Small intestine (tissue), 16 donors: ENCODE measurements at places on chromosomes 2 and 18.

GRCh38 chr2:28658369-28658768 lies 93.3 kb upstream of the PPP1CB start:
- no peaks in the 10 kb centered on the region for H3K27me3 ChIP-seq
- peaks cover 11% of the 10 kb centered on the region for H3K4me1 ChIP-seq
- DNase-seq, result no peak
- no peaks in the 10 kb centered on the region for H3K36me3 ChIP-seq
- no peak overlapping the region for H3K27ac ChIP-seq
- H3K4me3 ChIP-seq, result no peak overlapping the region

- H3K36me3 ChIP-seq, result no peaks in the 10 kb centered on the region
- H3K27me3 ChIP-seq, result no peaks in the 10 kb centered on the region
- DNase-seq, result no peak
Observed at GRCh38 chr2:191927991-191928390, 81.1 kb upstream of the CAVIN2 start.

DNA sequence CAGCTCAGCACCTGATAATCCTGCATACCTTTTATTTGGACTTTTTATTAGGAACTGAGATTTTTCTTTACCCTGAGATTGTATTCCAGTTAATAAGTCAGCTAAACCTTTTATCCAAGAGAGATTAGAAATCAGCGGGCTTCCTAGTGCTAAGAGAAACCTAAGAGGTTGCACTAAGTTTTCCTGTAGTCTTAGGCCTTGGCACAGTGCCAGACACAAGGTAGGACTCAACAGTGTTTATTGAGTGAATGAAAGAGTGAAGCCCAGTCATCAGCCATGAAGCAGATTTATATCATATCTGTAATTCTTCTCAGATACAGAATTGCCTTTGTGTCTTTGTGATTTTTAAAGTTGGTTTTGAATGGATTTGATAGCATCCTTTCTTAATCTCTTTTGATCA lies 13.6 kb downstream of the OTX1 start:
- no peaks in the 10 kb centered on the region for H3K4me1 ChIP-seq
- no peak overlapping the region for H3K4me3 ChIP-seq
- H3K27me3 ChIP-seq, result peaks cover 32% of the 10 kb centered on the region
- H3K27ac ChIP-seq, result no peak overlapping the region
- no peak for DNase-seq
- no peaks in the 10 kb centered on the region for H3K36me3 ChIP-seq

- no peaks in the 10 kb centered on the region for H3K36me3 ChIP-seq
- no peaks in the 10 kb centered on the region for H3K4me1 ChIP-seq
- H3K27ac ChIP-seq, result no peak overlapping the region
- DNase-seq, result peak; percentile 33
- H3K27me3 ChIP-seq, result no peaks in the 10 kb centered on the region
Observed at GRCh38 chr2:52810460-52810859, 957.1 kb upstream of the CHAC2 start.

GRCh38 chr2:162556996-162557395 lies 213.1 kb downstream of the GCA start:
- no peaks in the 10 kb centered on the region for H3K36me3 ChIP-seq
- DNase-seq, result no peak
- H3K27me3 ChIP-seq, result no peaks in the 10 kb centered on the region
- no peak overlapping the region for H3K27ac ChIP-seq
- H3K4me1 ChIP-seq, result no peaks in the 10 kb centered on the region

DNA sequence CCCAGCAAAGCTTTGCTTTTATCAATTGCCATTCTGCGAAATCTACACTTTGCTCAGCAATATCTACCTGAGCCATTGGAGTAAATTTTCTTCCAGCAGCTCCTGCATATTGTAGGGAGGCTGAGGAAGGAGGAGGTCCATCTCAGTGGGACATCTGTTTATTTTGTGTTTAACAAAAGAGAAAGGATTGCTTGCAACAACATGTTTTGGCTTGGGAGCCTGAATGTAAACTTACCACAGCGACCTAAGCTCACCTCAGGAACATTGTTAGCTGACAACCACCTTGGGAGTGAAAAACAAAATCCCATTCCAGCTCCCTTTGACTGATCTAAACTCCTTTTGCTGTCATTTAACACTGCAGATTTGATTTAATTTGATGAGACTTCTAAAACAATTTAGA lies 356.1 kb downstream of the SS18 start:
- no peak overlapping the region for H3K4me3 ChIP-seq
- no peak overlapping the region for H3K27ac ChIP-seq
- no peak for DNase-seq
